ENCODE measurements at places on chromosomes 7 and 10.

DNA sequence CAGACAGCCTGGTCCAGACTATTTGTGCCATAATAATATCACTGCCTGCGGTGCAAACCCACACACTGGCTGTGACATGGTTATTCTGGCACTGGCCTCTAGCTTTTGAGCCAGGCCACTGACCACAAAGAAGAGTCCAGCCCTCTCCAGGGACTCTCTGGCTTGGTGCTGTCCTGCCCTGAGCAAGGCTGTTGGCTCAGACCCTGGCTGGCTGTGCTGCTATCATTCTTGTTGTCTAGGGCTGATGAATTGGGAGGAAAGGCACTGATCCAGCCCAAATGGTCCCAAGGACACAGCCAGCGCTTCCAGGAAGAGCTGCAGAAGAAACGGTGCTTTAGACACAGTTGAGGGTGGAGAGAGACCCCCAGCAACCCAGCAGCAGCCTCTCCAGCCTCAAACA lies 80.8 kb downstream of the TMEM130 start:
- no peak for DNase-seq

- no peak for DNase-seq
Observed at GRCh38 chr10:130739757-130740145, 571.8 kb downstream of the TCERG1L start.

- no peak for DNase-seq
Observed at GRCh38 chr10:128418819-128419218, 292.6 kb upstream of the MKI67 start.

DNA sequence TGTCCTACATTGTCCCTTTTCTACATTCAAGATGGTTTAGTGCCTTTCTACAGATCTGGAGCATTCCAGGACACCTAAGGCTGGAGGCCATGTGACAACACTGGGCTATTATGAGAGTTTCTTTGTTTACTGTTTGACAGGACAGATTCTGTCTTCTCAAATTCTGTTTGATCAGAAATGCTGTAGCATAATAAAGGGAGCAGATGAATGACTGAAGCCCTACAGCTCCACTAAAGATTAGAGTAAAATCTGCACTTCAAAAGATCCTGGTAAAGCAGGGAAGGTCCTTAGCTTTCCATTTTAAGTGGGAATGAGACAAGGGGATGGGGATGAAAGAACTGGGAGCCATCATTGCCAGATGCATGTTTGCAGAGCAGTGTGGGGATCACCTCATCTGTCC lies 38.4 kb downstream of the TMEM229A start:
- no peak for DNase-seq

Measured in esophagus squamous epithelium (tissue), 5 donors.